ENCODE measurements at places on chromosomes 3 and 15.
A peak's percentile ranks its signal among the peaks of the same experiment; 100 is the strongest.

DNA sequence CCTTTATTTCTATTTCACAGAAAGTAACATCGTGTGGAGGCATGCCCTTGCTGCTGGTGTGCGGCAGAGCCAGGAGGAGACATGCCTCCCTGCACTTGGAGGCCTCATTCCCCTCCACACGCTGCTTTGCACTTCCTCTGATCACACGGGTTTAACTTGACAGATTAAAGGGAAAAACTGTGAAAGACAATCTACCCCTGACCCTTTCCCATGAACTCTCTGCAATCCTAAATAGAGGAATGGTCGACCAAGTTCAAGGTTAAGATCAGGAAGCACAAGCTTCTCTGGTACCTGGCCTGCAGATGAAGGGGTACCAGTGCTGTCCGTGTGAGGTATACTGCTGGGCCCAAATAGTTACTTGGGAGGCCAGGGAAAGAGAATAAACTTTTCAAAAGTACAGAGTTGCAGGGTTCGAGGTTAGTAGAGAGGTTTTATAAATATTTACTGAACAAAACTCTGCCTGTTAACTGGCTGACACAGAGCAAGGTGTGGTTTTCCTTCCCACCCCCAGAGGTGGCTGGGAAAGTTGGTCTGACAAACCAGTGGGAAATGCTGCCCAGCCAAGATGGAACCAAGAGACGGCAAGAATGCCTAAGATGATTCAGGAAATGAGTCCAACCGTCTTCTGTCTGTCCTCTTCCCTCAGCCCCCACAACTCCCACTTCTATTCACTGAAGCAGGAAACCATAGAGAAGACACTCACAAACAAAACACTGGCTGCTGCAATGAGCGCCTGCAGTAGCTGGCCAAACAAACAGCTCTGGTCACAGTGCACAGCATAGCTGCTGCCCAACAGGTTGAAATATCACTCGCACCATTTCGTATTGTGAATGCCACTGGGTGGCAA, 79.6 kb downstream of the IGF2BP2 start:
- no peak for DNase-seq

DNA sequence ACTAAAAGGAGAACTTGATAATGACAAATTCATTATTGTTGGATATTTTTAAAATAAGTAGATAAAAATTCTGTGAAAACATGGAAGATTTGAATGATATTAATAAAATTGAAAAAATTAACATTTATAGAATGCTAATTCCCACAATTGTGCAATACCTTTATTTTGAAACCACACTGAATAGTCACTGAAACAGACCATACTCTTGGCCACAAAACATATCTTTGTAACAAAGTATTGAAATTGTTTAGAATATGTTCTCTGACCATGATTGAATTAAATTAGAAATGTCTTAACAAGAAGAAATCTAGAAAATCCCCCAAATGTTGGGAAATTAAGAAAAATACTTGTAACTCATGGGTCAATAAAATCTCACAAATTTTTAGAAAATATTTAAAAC, 49.2 kb downstream of the ARHGAP11B start:
- DNase-seq, result no peak

GRCh38 chr15:85534031-85534430, 153.6 kb downstream of the AKAP13 start:
- no peak for DNase-seq

DNA sequence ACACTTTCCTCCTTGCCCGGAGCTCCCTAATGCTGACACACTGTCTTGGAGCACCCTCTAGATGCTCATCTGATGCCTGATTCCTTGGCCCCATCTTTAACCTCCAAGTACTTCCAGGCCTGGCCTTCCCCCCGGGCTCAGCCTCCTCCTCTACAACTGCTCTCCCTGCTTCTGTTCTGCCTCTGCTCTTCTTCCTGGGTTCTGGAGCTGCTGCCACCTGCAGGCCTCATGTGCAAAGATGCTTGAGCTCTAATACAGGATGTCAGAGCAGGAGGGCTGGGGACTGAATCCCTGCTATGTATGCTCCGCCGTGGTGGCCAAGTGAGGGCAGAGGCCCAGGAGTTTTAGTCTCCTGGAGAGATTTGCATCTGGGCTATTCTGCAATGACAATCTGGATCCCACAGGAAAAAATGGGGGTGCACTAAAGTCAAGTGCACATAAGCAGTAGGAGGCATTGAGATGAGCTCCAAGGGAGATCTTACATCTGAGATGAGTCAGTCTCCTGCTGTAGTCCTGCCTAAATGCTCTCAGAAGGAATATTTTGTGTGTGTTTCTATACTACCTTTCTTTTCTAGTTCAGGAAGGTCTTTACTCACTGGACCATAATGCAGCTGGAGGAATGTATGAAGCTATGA, 296.3 kb downstream of the UACA start:
- peak; percentile 29 for DNase-seq

DNA sequence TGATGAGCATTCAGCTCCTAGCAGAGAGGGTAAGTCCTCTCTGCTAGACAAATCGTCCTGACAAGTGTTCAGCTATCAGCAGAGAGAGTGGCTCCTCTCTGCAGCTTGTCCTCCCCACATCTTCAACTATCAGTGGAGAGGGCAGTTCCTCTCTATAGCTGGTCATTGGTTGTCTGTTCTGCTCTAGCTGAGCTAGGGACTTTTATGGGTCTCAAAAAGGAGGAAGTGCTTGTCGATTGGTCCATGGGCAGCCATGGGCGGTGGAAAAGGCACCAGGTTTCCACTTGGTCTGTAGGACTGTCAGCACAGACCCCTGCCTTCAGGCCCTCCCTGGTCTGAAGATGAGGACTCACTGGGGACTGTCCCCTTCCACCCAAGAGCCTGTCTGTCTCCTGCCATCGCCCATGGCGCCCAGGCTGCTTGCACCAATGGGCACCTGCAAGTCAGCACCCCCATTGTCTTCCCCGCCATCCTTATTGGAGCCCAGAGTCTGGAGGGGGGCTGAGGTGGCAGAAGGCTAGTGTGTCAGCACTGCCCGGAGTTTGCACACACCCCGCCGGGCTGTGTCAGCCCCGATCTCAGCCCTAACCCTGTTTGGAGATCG, 264.7 kb downstream of the ZBBX start:
- DNase-seq, result no peak

- no peak for DNase-seq
These were observed 443.7 kb downstream of the NR2F2 start for GRCh38 chr15:96774216-96774615.

GRCh38 chr15:67196672-67197363, 57.6 kb downstream of the AAGAB start:
- no peak for DNase-seq

- DNase-seq, result no peak
These were observed 57.2 kb upstream of the CACNA2D3 start for GRCh38 chr3:54065140-54065539.

DNA sequence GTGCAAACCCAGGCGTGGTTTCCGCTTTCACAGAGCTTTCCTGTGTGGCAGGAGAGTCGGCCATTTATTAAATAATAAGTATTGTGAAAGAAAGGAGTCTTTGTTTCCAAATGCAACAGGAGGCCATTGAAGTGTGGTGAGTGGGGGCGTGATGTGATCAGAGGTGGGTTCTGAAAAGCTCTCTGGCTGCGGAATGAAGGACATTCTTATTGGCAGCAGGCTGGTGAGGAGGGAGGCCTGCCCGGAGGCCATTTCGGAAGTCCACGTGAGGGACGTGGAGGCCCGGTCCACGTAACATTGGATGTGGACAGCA, 11.1 kb downstream of the ARNT2 start:
- no peak for DNase-seq

GRCh38 chr3:39097716-39098472, 9.5 kb downstream of the GORASP1 start:
- DNase-seq, result no peak

GRCh38 chr15:79243723-79244122, 38.8 kb upstream of the ANKRD34C start:
- no peak for DNase-seq

DNA sequence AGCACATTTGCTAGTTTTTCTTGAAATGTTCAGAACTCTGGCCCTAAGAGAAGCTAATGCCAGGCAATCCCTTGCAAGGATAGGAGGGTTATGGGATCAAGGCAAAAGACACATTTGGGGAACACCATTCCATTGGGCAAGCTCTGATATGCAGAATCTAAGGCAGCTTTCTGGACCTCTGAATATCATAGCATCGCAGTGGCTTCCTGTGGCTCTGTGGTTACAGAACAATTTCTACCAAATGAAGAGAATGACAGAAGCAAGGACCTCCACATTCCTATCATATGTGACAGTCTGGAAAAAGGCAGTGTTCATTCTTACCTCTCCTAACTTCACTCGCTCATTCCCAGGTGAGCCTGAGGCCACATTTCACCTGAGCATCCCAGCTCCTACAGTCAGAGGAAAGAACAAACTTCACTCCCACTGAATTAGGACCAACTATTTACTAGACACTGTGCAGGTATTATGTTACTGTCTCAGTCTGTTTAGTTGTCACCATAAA, 836.1 kb upstream of the CFAP20DC start:
- no peak for DNase-seq

GRCh38 chr15:64229129-64229724, 66.4 kb upstream of the PPIB start:
- DNase-seq, result no peak

- no peak for DNase-seq
These were observed 242.1 kb downstream of the ZIC1 start for GRCh38 chr3:147651107-147651778.

DNA sequence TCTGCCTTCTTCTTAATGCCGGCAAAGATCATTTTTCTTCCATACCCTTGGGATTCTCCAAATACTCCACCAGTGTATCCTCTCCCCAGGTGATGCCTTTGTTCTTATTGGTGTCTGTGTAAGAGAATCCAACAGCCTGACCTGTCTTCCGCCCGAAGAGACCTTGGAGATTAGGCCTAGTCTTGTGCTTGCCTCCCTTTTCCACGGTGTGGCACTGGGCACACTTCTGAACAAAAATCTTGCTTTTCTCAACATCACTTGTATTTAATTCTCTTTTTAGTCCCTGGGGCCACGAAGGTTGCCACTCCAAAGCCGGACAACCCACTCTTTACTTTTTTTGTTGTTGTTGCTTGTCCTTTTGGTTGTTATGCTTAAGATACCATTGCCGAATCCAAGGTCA, 14.0 kb upstream of the EMC3 start:
- no peak for DNase-seq

- DNase-seq, result no peak
These were observed 29.0 kb downstream of the POMGNT2 start for GRCh38 chr3:43076857-43077256.

GRCh38 chr15:51731549-51732267, 5.7 kb downstream of the LYSMD2 start:
- no peak for DNase-seq

DNA sequence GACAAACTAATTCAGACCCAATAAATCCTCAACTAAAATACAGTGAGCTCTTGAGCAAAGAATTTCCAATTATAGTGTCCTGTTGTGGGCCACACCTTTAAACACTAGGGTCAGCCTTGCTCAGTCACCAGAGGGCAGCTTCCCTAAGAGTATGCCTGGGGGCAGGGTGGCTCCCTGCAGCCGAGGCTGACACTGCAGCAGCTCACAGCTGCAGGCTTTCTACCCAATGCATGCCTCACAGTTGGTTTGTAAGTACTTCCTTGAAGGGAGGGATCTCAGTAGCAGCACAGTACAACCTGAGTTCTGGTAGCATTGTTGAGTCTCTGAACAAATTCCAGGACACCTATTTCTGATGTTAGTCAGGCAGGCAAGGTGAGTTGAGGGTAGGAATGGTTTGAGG, 335.6 kb downstream of the TUSC7 start:
- no peak for DNase-seq

- no peak for DNase-seq
These were observed 116.5 kb downstream of the EEFSEC start for GRCh38 chr3:128269796-128270195.

DNA sequence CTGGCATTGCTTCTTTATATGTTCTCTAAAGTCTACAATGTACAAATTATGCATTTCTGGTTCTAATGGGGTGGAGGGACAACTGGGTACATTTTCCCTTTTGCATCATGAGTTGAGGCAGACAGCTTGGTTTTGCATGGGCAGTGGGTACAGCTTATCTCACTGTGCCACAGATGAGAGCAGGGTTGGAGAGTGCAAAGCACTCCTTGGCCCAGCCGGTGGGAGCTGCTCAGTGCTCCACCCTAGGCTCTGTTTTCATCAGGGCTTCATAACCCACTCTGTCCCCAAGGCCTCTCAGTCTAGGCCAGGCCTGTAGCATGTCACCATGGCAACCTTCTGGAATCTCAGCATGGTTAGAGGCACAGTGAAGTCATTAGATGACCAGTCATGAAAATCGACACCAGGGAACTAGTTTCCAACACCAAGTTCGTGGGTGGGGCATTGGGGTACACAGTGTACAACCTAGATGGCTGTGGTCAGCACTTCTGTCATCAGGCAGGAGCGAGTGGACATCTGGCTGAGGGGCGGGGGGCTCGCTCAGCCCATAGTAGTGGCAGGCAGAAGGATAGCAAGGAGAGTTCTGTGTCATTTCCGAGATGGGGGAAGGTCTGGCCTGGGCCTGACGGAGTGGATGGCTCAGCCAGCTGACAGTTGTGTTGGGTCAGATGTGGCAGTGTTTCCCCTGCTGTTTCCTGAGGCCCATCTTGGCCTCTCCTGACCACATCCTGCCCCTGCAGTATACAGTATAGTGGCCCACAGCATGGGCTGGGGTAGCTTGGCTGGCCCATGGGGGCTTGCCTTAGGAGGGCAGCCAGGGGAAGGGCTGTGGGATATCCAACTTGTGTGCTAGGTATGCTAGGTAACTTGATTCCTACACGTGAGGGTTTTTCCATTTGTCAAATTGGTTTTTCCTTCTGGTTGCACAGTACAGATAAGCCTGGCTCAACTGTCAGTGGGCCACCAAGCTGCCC, 75.7 kb upstream of the PRR23C start:
- DNase-seq, result no peak

DNA sequence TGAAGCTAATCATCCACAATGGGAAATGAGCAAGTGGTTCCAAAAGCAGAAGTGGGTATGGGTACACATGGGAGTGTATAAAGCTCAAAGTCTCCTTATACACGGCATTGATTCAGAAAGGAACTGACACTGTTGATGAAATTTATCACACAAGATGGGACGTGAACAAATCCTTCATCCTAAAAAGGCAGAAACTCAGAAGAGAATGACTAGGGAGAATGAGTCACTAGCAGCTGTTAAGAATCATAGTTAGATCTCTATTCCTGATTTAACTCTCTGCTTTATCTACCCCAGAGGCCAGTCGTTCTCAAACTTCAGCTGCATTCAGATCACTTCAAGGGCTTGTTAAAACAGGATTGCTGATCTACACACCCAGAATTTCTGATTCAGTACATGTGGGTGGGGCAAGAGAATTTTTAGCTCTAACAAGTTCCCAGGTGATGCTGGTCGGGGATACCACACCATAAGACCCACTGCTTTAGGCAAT, 97.7 kb upstream of the PHLDB2 start:
- no peak for DNase-seq
